Naive thymus-derived CD8-positive, alpha-beta T cell (primary cell): ENCODE measurements at places on chromosomes 3 and 15.

GRCh38 chr3:53900666-53901331, 9.1 kb upstream of the SELENOK start:
- DNase-seq, result no peak

DNA sequence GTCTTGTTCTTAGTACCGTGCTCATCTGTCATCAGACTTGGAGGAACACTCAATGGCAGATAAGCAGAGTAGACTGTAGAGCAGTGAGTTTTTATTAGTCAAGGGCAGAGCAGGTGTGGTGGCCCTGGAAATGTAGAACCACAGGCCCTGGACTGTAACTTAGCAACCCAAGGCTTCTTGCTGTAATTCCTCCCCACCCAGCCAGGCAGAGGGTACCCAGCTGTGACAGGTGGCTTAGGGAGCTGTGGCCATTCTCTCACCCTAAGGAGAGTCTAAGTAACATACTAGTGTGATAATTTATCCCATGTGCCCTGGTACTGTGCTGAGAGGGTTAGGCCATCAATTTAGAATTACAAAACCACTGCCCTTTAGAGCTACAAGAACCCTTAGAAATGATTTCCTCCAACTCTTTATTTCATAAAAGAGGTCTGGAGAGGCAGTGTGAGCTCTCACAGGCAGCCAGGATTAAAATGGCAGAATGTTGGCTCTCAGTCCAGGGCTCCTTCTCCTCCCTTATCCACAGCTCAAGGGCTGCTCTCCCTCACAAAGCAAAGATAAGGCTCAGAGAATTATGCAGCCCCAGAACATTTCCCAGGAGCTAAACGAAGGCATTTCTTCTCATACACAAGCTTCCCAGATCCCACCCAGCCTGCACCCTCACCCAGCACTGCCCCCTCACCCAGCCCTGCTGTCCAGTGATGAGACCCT, 3.0 kb downstream of the POMGNT2 start:
- DNase-seq, result no peak

DNA sequence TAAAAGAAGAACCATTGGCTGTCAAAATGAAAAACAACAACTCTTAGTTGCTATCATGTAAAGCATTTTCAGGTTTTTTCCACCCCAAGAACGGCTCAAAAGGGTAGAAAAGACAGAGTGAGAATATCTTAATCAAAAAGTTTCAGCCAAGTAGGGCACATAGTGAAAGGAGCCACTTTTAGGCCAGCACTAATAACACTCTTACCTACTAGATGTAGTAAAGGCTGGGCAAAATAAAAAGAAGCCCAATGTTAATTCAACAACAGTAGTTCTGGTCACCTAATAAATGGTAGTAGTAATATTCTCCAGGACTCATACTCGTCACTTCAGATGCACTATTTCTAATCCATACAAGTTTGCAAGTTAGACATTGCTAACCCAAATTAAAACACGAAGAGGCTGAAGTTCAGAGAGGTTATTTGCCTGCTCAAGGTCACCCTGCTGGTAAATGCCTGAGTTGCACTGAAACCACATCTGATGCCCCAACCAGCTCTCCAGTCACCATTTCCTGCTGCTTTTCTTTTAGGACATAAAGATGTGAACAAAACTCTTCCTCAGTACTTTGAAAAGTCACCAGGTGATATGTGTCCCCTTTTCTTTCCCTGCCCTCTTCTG, 7.5 kb downstream of the GOLIM4 start:
- no peak for DNase-seq

DNA sequence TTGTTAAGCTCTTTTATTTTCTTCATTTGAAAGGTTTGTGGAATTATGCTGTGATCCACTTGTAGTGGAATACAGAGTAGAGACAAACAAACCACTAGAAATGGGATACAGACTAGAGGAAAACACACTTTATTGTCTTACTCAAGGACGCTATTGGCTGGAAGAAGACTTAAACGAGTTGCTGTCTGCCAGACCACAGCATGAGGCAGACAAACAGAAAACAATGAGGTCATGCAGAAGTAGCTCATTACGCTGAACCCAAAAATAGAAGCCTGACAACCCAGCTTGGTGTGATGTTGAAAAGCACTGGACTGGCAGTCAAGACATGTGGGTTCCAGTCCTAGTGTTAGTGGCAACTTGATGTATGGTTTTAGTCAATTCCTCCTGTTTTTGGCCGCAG, 62.4 kb upstream of the P3H2 start:
- no peak for DNase-seq

- no peak for DNase-seq
These were observed 15.8 kb upstream of the NFKBIZ start for GRCh38 chr3:101833446-101833974.

DNA sequence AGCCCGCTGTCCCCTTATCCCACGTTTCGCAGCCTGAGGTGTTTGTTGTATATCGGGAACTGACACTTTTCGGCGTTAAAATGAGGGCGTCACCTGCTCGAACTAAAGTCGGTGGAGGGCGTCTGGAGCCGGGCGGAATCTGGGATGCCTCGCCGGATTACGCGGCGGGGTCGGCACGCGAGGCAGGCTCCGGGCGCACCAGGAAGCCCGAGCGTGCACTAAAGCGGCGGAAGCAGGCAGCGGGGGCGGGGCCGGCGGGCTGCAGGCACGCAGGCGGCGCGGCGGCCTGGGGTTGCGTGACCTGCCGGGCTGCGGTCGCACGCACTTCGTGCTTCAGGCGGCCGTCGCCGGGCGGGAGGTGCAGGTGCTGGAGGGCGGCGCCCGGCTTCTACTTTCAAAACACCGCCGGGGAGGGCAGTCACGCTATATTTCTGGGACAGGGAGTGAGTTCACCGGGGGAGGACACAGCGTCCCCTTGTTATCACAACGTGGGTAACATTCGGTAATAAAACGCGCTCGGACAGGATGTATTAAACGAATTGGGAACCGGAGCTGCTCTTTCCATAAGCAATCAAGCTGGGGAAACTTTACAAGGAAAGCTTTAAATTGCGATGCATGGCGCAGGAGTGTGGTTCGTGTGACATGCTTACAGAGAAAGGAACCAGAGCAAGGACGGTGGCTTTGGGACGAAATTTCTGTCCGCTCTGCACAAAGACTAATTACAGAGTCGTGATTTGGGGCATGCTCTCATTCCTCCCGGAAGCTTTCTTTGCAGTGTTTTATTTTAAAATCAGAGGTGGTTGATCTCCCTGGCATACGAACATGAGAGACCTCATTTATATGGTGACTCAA, 9.1 kb upstream of the LEKR1 start:
- peak; percentile 70 for DNase-seq

- no peak for DNase-seq
These were observed 85.4 kb downstream of the MAGI1 start for GRCh38 chr3:65953301-65953812.

DNA sequence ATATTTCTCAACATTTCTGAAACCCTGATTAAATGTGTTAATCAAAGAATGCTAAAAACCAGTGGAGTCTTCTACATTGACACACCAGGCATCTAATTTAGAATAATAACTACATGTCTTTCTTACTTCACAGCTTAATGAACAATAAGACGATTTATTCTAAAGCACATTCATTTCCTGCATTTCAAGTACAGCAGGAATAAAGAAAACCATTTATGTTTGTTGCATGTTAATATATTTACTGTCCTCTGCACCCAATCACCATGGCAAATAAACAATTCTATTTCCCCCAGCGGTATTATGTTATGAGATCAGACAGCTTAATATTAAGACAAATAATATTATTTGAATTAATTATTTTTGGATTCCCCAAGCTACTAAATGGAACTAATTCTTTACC, 1336.3 kb upstream of the CADM2 start:
- no peak for DNase-seq

DNA sequence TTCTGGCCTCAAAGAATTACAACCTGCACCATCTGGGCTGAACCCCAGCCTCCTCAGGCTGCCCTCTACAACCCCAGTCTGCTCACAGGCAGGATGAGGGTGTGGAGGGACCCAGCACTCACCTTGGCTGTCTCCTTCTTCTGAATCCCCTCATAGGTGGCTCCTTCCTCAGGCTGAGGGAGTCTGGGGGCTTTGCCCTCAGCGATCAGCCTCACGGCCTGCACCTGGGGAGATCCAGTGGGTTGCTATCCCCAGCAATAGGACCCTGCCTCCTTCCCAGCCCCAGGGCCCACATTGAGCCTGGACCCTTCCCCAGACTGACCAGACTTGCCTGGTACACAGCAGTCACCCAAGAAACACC, 25.1 kb downstream of the ALDH1L1 start:
- no peak for DNase-seq

DNA sequence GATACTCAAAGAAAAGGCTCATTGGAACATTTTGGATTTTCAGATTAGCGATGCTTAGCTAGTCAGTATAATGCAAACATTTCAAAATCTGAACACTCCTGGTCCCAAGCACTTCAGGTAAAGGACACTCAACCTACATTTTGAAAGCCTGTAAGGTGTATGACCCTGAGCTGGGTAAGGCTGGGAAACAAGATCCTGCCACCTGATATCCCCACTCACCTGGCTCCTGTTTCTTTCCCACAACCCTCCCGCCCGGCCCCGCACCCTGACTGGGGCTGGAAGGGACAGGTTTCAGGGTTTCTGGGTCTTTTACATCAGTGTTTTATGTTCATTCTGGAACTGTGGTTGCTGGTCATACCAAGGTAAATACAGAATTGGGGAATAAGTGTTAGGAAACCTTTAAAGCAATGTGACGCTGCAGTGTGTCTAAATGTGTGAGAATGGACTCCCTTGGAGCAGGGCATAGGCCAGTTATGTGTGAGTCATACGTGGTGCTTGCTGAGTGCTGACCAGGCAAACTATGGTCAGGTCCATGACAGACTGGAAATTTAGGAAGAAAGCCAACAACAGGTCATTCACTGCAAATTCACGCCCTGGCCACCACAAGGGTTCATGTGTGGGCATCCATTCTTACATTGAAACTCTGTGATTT, 22.9 kb downstream of the CTXND1 start:
- no peak for DNase-seq

DNA sequence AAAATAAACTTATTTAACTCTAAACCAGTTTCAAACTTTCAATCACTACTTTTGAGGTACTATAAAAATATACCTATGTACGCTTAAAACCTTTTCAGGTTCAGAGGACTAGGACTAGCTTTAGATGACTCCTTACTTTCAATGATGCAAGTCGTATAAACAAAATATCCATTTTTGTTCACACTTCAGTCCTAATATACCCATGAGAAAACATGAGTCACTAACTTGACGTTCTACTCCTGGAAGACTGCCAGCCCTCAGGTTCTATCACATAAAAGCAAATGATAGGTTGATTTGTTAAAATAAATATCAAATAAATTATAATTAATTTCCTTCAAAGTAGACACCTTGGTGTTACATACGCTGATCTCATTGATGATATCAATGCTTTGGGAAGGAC, 10.6 kb upstream of the P3H2 start:
- no peak for DNase-seq

DNA sequence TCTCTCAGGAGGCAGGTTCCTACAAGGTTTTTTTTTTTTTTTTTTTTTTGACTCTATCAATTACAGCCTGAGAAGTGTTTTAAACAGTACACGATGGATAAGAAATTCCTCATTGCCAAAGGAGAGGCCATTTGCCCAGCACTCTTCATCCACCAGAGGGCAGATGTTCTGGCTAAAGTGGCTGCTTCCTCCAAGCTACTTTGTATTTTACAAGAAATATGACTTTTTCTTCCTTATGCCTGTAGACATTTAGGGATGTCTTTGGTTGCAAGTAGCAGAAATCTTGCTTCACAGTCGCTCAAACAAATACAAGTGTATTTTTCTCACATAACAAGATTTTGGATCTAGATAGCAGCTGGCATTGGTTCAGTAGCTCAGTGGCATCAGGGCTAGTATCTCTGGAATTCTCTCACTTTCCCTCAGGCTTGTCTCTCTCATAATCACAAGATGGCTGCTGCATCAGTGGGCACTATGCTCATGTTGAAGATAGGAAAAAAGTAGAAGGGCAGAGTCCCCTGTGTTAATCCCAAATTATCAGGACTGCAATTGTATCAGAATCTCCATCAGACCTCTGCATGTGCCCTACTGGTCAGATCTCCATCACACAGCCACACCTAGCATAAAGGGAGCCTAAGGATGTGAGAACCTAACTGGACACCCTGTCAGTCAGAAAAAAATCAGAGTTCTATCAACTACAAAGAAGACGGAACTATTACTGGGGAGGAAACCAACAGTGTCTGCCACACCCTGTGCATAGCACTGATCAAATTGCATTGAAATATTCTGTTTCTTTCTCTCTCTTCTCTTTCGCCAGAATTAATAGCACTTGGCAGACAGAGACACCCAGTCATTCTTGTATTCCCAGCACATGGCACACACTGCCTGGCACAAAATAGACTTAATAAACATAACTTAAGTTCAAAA, 138.9 kb upstream of the COL8A1 start:
- no peak for DNase-seq

DNA sequence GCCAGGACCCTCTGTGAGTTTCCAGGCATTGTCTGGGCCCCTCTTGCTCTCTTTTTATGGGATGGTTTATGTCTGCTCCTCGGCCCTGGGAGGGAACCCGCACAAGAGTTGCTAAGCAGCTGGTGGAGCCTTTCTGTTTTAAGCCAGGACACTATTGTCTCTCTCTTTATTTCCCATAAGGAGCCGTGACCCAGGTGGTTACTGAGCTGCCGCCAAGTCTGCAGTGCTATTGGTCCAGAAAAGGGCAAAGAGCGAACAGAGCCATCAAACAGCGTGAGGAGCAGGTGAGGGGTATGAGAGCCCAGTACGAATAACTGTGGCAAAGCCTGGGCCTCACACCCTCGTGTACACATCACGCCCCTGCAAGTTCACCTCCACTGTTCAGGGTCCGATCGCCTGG, 280.2 kb downstream of the SHQ1 start:
- no peak for DNase-seq

- no peak for DNase-seq
These were observed 146.2 kb upstream of the SEMA6D start for GRCh38 chr15:47570881-47571640.

- no peak for DNase-seq
These were observed 2.4 kb downstream of the MB21D2 start for GRCh38 chr3:192915304-192915703.

GRCh38 chr3:196949285-196949619, 6.9 kb upstream of the NCBP2 start:
- no peak for DNase-seq

GRCh38 chr3:13352621-13353131, 67.4 kb downstream of the NUP210 start:
- no peak for DNase-seq

- no peak for DNase-seq
These were observed 617.6 kb upstream of the ZNF717 start for GRCh38 chr3:76402926-76403325.

- DNase-seq, result no peak
These were observed 1.7 kb downstream of the PLA2G4D start for GRCh38 chr15:42092398-42093318.

GRCh38 chr3:173977747-173978146, 580.2 kb downstream of the NLGN1 start:
- no peak for DNase-seq

GRCh38 chr3:52537726-52538421, 1.5 kb downstream of the UQCC5 start:
- no peak for DNase-seq

- DNase-seq, result no peak
These were observed 44.1 kb downstream of the SENP2 start for GRCh38 chr3:185630182-185630622.
